ENCODE measurements at places on chromosomes 1 and 21. TPM values are rescaled to one million over a fixed set of nuclear protein-coding genes. Genes with fewer than 3 reads are reported as not detected.
A peak's percentile ranks its signal among the peaks of the same experiment; 100 is the strongest.

DNA sequence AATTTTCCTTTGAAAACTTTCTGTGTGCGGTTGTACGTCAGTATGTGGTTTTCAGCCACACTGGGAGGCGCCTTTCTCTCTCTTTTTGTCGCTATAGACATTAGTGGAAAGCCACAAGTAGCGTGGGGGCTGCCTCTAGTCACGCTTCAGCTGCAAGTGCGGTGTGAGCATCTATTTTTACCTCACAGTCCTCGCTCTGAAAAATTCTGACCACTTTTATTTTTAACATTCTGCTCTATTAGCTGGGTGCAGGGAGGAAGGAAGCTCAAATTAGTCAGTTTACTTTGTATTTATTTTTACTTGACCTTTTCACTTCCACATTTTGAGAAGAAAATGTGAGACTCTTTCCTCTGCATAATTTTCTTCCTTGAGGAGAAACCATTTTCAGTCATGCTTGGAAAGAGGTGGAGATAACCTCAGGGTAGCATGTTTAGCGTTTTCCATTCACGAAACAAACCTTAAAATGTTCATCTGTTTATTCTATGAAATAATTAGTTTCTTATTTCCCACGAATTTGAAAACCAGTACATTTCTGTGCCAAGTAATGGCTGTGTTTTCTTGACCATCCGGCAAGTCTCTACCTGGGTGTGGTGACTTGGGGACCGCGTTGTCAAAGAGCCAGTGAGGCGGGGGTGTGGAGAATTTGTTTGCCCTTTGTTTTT, 35.6 kb downstream of the ADARB1 start:
- peak; percentile 63 for DNase-seq

GREM2 gene
- total RNA-seq, result 0.46 TPM

DNA sequence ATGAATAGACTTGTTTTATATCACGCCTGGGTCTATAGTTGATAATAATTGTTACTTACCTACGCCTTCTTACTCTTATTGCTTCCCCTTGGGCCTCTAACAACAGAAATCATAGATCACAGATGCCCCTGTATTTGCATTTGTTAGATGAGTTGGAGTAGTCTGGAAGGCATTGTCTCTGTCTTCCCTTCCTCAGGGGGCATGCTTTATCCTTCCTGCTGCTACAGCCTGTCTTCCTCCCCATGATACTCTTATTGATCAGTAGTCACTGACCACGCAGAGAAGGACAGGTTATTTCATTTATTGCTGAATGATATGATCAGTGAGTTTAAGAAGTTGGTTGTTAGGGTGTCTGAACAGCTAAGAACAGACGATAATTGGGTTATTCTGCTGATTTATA, 98.4 kb downstream of the DNM3 start:
- DNase-seq, result no peak

DNA sequence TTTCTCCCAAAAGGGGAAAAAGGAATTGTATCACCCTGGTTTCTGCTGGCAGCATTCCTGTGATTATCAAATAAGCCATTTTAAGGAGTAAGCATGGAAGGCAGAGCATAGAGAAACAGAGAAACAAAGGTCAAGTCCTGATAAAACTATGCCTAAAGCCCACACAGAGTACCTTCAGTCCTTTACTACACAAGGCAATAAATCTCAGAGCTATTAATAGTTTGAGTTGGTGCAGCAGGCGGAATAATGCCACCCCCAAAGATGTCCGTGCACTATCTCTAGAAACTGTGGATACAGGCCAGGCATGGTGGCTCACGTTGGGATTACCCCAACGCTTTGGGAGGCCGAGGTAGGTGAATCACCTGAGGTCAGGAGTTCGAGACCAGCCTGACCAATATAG, 58.1 kb upstream of the ZBTB40 start:
- no peak for DNase-seq

DNA sequence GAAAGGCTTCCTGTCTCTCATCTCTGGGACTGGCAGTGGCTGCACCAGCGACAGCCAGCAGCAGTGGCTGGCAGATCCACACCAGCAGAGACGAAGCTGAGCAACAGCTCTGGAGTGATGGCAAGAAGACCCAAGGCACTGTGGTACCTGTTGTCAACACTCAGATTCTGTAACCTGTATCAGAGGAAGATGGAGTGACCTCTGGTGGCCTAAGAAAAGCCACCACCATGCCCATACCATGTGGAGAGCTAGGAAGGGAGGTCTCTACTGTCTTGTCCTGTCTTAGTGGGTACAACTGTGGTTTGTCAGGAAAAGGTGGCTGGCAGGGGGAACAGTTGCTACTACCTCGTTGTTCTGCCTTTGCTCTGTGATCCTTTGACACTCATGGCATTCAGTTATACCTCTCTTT, 22.5 kb upstream of the RHBDL2 start:
- DNase-seq, result peak; percentile 38

RBP7 gene
- not detected for total RNA-seq

GRCh38 chr1:229244091-229244490, 26.8 kb upstream of the RAB4A start:
- DNase-seq, result no peak

TCP10L gene
- 0.50 TPM for total RNA-seq

DNA sequence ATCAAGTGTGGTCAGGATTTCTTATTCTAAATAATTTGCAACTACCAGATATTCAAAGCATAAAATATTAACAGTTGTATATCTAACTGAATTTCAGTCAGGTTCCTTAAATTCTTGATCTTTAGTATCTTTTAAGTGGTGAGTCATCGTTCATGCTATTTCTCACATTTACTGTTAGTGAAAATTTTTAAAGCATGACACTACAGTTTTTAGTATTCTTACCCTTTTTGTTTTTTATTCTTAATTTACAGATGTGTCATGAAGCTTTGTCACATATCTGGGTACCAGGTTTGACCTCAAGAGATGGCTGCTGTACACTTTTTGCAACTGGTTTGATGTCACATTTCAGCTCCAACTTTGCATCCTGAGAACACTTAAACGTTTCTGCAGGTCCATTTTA, 12.7 kb downstream of the AKIRIN1 start:
- no peak for DNase-seq

DNA sequence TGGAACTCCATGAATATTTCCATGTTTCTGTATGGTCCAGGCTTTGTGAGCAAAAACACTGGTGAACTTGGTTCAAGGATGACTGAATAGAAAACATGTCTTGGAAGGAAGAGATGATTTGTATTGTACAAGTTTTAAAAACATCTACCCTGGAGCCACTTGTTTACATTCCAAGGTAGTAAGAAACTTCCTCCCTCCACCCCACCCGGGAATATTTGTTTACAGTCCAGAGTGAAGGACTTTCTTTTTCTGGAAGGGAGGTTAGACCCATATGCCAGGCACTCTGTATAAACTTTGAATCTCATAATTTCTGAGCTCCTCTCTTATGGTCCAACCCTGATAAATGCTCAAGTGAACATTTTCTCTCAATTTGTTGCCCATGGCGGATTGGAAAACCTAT, 323.3 kb upstream of the LYPLAL1 start:
- DNase-seq, result no peak

CFHR3 gene
- not detected for total RNA-seq

F13B gene
- total RNA-seq, result not detected

DNA sequence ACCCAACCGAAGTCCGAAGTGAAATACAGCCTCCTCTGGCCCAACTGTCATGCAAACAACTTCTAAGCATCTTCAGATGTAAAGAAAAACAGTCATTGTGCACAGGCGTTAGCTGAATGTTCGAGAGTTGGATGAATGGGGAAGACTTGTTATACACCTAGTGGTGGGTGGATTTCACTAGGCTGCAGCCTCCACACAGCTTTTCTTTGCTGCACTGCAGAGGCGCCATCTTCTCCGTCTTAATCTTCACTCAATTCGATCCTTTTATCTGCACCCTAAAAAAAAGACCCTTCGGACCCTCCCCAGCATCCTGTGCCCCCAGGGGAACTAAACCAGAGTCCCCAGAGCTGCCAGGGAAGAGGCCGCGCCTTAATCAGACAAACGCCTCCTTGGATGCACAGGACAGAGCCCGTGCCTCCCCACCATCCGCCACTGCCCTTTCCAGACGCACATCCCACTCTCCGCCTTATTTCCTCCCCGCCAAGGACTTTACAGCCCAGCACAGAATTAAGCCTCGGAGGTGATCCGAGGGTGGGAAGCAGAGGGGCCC, 1.4 kb downstream of the APP start:
- DNase-seq, result peak; percentile 59

- DNase-seq, result no peak
These were observed 22.7 kb downstream of the CD55 start for GRCh38 chr1:207344221-207344620.

- no peak for DNase-seq
These were observed 69.3 kb downstream of the KCTD3 start for GRCh38 chr1:215636258-215636965.

DNA sequence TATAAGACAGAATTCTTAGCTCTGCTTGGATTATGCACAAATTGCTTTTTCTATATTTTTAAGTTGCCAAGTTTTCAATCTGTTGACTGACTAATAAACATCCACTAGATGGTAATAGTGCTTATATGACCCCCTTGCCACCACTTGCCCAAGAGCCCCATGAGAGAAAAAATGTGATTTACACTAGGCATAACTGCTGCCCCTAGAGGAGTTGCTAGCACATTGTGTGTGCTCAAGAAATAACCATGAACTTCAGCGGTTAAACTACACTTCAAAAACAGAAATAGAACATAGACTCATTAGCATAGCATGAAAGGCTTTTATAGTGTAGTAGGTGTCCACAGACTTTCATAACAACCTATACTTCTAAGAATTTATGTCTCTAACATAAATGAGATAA, 61.4 kb downstream of the BRINP3 start:
- no peak for DNase-seq

GRCh38 chr1:119718972-119719371, 7.2 kb downstream of the PHGDH start:
- no peak for DNase-seq

ITGB2 gene
- total RNA-seq, result 247 TPM

SGIP1 gene
- total RNA-seq, result not detected

ST6GALNAC3 gene
- total RNA-seq, result 0.26 TPM

GRCh38 chr1:61426254-61426653, 298.7 kb downstream of the TM2D1 start:
- DNase-seq, result no peak

GRCh38 chr1:245096311-245097066, 58.3 kb upstream of the KIF26B start:
- no peak for DNase-seq

DNA sequence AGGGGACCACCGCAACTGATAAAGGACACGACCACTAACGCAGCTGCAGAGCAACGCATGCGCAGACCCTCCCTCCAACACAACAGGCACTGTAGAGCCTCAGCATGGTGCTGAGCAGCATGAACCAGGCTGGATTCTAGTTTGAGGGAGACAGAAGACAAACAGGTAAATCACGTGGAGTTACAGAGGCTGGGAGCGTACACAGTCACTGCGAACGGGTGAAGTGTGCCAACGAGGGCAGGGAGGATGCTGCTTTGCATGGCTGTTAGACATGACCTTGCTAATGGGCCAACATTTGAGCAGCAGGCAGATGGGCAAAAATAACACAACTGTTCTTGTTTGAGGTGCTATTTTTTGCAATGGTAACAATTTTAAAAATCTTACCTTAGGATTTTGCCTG, 55.2 kb upstream of the NADK start:
- no peak for DNase-seq

DNA sequence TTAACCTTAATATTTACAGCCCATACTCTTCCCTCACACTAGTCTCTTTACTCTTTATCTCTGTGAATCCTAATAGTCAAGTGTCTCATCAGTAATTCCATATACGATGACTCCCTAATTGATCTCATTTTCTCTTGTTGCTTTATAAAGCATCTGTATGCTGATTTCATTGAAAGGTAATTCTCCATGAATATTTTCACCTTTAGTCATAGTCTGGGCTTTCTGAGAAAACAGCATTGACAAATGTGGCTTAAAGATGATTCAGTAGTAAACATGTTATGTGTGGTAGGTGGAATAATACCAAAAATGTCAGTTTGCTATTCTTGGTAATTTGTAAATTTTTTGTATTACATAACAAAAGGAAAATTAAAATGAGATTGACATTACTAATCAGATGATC, 1176.5 kb downstream of the NCAM2 start:
- no peak for DNase-seq

- no peak for DNase-seq
These were observed 59.2 kb downstream of the C1orf21 start for GRCh38 chr1:184445997-184446396.

C1orf56 gene
- 1.5 TPM for total RNA-seq

DNA sequence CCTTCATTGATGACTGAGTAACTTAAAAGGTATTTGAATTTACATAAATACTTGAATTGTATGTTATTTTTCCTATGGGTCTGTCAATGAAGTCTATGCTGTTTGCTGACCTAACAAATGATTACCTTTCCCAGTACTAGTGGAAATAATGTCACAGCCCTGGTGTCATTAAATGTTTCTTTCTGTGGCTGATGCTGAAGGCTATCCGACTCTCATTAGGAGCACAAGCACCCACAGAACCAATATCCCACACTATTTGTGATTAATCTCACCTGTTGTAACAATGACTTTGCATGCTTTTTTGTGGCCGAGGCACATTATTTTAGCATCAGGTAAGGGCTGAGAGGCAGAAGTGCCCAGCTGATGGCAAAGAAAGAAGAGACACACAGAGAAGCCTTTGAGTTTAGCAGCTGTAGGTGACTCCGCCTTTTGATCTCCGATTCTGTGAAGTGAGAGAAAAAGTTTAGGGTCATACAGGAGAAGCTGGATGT, 25.8 kb upstream of the TRIM45 start:
- no peak for DNase-seq

- DNase-seq, result no peak
These were observed 11.9 kb upstream of the LGALS8 start for GRCh38 chr1:236511735-236512418.

RBM15 gene
- total RNA-seq, result 59.1 TPM

BACE2 gene
- 1.1 TPM for total RNA-seq

LAX1 gene
- total RNA-seq, result 14.3 TPM

DNA sequence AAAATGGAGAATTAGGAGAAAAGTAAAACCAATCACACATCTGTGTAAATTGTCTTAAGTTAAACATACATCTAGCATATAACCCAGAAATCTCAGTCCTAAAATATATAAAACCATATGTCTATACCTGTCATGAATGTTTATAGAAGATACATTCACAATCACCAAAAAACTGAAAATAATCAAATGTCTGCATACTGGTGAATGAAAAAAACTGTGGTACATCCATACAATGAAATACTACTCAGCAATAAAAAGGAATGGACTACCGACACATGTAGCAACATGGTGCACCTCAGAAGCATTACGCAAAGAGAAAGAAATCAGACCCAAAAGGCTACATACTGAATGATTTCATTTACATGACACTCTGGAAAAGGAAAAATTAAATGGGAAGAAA, 47.7 kb upstream of the SEC16B start:
- no peak for DNase-seq

Measured in activated CD4-positive, alpha-beta memory T cell treated with anti-CD3 and anti-CD28 coated beads for 36 hours (primary cell).